ENCODE measurements at places on chromosomes 1 and 21.

GRCh38 chr1:93416183-93416582 lies 31.7 kb upstream of the FNBP1L start:
- DNase-seq, result no peak

DNA sequence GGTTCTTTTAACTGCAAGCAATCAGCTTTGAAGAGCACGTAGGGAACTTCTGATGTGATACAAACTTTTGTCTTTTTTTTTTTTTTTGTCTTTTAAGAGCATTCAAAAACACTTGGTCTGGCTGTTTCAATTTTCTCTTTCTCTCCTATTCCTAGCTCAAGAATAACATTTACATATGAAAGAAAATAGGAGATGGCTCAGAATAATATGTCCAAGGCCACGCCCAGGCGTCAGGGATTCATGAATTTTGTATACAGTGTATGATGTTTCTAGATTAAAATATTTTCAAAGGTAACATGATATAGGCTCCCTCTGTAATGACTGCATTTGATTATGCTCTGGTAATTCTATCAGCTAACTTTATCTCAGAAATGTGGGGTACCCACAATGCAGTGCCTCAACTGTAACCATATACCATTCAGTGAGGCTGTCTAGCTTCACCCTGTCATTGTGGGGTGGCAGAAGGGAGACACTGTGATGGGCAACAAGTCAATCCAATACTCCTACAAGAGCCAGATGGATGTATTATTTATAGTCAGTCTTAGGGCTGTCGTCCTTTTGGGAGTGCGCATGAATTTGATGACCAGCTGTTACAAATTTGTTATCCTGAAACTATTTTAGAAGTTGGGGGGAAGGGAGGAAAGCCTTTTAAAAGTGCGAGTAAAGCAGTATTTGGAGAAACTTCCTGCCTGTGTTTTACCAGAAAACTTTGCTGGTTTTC lies 1.5 kb upstream of the AKNAD1 start:
- DNase-seq, result no peak

GRCh38 chr1:63148825-63149645 lies 173.3 kb upstream of the FOXD3 start:
- DNase-seq, result no peak

DNA sequence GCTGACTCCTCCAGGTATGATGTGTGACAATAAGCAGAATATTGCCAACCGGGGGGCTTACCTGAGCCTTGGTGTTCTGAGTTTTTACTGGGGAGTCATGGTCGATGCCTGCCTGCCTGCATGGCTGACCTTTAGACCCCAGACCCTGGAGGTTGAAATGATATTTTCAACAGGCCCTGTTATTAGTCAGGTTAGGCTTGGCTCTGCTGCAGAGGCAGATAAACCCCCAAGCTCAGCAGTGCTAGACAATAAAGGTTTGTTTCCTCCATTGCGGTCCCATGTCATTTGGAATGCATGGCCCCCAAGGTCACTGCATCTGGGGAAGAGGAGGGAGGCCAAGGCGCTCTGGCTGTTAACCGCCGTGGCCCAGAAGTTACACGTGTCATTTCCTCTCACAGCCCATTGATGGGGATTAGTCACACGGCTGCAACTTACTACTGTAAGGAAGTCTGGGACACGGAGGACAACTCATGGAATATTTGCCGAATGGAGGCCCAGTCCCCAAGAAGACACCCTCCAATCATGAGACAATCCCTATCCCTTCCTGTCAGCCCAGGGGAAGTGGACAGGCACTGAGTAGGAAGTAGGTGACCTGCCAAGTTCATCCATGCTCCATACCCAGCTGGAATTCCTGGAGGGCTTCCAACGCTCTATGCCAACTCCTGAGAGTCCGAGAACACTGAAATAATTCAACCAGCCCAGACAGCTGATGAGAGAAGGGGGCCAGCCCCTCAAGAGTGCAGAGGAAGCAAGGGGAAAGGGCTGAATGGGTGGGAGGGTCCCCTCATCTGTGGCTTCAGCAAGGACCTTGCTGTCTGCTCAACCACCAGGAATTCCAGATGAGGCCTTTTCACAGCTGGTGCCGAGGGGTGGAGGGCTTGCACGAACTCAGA lies 97.3 kb downstream of the TAS1R2 start:
- DNase-seq, result no peak

Measured in NCI-H1417 treated with DMSO at 0.1 percent for 48 hours (cell line).